Activated CD8-positive, alpha-beta memory T cell treated with anti-CD3 and anti-CD28 coated beads for 48 hours (primary cell): ENCODE measurements at places on chromosomes 11 and 22.

DNA sequence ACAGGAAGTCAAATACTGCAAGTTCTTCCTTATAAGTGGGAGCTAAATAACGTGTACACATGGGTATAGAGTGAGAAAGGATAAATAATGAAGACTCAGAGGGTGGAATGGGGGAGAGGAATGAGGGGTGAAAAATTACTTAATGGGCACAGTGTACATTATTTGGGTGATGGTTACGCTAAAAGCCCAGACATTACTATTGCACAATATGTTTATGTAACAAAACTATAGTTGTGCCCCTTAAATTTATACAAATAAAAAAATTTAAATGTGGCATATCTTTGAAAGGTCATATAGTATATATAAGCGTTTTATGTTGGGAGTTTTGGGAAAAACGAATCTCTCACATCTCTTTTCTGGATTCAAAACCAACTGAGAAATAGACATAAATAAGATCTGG lies 96.1 kb downstream of the KIF18A start:
- no peak for DNase-seq

GRCh38 chr11:100575860-100576717 lies 111.0 kb upstream of the ARHGAP42 start:
- DNase-seq: no peak

- DNase-seq: no peak
Measured at GRCh38 chr11:7655253-7656217, 17.8 kb downstream of the CYB5R2 start.

DNA sequence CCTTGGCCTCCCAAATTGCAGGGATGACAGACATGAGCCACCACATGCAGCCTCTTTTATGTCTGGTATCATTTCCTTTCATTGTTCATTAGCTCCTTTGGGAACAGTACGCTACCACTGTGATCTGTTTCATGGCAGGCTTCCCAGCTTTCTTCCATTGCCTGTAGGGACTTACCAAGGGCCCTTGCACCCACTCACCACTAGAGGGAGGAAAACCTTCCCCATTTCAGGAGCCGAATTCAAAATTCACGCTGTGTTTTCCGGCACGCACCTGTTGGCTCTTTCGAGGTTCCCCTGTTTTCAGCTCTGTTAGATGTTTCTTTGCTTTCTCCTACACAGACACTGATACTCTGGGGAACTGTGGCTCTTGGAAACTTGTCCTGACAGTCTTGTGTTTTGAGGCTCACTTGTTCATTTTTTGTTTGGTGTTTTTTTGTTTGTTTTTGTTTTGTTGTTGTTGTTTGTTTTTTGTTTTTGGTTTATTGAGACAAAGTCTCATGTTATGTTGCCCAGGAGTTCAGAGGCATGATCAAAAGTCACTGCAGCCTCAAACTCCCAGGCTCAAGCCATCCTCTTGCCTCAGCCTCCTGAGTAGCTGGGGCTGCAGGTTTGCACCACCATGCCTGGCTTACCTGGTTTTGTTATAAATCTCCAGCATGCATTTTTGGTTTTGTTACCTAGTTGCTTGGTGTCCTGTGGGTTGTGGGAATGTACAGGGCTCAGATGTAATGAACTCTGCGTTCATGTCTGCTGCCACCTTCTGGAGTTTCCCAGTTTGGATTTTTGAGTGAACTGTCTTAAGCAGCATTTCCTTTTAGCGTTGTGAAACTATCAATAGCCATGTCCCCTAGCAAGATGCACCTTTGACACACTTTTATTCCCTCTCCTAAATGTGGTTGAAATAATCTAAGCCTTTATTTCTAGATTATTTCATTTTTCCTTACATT lies 2.3 kb downstream of the KRTAP5-11 start:
- DNase-seq: no peak

DNA sequence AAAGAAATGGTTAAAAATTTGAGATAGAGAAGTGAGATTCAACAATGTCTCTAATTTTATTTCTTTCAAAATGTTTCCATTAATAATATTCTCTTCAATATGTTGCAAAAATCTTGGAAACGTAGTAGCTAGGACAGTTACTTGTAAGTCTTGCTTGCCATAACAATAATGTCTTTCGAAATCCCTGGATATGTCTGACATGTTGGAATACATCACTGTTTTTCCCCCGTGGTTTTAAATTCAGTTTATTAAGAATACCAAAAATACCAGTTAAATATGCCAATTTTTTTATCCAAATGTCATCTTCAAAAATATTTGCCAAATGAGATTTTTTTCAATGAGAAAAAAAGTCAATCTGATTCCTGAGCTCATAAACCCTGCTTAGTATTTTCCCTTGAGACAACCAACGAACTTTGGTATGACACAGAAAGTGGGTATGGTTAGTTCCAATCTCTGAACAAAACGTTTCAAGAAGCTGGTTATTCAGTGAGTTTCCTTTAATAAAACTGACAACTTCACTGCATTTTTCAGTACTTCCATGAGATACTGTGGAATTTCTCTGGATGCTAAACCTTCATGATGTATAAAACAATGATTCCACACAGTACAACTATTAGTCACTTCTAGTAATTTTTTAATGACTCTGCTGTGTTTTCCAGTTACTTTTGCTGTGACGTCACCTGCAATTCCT lies 36.7 kb upstream of the AMPD3 start:
- no peak for DNase-seq

DNA sequence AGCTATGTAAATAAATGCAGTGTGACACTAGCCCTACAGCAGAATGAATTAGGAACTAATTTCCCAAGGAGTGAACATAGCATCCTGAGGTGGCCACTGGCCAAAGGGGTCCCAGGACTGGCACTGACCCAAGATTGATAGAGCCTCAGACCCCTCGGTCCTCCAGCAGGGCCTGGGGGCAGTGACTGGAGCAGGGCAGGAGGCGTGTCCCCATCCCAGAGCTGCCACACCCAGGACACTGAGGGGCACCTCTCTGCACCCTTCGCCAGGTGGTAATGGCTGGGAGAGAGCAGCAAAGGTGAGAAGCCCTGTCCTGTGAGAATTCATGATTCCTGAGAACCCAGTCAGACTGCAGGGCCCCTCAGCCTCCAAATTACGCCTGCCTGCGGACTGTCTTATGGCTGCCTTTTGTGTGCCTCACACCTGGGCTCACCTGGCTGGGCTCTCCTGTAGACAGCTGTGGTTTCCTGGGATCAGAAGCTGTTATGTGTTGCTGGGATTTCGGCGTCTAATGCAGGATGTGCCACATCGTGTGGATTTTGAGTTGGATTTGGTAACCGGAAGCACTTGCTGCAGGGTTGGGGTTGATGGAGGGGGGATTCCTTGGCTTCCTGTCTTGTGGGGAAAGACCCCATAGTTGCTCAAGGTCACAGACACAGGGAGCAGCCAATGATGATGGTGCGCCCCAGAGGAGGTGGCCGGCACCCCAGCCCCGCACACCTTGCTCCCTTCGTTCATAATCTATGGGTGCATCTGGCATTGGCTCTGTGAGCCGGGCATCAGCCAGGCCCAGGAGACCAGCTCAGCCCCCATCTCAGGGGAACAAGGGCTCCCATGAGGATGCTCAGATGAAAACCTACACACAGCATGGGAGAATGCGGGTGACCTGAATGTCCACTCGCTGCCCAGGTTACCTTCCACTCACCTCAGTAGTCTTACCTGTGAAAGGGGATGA lies 582.9 kb downstream of the BRD1 start:
- DNase-seq: no peak
